Heart left ventricle (tissue), 16 donors: ENCODE measurements at places on chromosomes 5 and 9.

DNA sequence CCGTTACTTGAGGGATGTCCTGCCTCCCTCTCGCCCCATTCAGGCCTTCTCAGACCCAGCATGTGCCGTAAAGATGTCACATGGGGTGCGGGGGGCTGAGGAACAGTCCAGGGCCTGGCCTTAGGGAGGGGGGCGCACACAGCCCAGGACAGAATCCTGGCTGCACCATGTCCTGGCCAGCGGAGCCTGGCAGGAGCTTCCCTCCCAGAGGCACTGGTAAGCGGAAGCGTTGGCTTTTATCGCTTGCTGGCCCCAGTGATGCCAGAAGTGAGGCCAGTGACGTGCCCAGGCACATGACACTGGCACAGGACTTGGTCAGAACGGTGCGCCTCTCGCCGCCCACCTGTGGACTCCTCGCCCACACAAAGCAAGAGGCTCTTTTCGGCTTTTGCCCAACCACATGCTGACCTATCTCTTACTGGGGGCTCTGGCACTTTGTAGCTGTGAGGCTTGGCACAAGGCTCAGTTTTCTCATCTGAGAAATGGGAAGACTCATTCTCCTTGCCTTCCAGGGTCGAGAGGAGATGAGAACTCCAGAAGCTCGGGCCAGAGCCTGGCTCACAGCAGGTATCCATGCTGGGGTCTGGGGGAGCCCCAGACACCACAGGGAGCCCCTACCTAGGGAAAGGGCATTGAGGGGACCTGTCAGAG is 59.0 kb downstream of the LMX1B start:
- no peak for DNase-seq

DNA sequence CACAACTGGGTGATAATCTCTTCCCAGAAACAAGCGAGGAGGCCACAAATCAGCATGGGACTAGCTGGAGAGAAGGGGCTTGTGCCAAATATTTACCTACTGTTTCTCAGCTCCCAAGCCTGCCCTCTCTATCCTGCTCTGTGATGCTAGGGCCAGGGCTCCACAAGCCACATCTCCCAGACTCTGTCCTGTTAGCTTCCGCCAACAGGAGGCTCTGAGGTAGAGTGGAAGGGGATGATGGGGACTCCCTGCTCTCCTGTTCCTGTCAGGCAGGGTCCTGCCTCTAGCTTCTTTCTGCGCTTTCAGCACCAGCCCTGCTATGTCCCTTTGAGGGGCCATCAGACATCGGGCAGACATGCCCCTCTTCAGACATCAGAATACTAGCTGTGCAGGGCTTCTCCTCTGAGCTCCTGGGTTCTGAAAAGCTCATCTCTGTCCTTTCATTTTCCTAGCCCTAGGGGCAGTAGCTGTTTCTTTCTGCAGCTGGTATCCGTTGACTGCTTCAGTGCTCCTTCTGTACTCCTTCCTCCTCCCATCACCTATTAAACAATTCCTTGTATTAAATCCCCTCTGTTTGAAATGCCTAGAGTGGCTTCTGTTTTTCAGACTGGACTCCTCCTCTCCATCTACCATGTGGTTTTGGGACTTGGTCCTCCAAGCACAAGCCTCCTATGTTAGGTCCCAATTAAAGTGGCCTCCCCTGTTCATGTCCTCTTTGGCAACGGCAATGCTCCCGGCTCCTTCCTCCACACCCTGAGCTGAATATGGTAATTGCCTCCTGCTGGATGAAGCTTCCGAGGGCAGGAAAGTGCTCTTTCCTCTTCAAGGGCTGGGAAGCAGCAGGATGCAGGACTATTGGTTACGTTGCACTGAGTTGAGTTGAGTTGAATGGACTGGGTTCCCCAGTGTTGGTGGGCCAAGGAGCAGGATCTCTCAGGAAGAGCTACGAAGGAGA is 161.1 kb upstream of the TBC1D2 start:
- no peak for DNase-seq

GRCh38 chr5:57445006-57445704 is 37.5 kb downstream of the ACTBL2 start:
- no peak for DNase-seq

- no peak for DNase-seq
Measured at GRCh38 chr5:54990841-54991258, 5.5 kb upstream of the ESM1 start.

- no peak for DNase-seq
Measured at GRCh38 chr9:85700330-85700729, 41.4 kb downstream of the AGTPBP1 start.

GRCh38 chr9:125470189-125470588 is 208.6 kb downstream of the GAPVD1 start:
- DNase-seq = no peak

DNA sequence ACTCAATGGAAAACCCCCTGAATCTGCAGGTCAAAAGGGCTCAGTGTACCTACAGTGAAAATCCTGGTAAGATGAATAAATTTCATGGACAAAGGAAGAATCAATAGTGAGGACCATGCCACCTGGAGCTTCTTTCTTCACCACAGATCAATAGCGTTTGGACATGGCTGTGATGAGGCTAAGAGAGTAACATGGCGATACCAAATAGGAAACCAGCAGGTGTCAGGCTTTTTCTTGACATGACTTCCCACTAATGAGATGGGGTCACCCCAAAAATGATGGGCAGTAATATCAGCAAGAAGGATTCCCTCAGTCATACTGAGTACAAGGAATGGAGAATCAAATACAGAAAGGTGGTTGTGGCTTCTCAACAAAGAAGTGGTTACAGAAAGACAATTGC is 208.5 kb upstream of the PLPPR1 start:
- DNase-seq = no peak

DNA sequence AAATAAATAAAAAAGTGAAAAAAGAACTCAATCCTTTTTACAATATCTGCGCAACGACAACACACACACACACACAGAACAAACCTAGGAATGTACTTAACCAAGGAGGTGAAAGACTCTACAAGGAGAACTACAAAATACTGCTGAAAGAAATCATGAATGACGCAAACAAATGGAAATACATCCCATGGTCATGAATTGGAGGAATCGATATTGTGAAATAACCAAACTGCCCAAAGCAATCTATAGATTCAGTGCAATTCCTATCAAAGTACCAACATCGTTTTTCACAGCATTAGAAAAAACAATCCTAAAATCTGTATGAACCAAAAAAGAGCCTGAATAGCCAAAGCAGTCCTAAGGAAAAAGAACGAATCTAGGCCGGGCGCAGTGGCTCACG is 29.9 kb upstream of the NRARP start:
- no peak for DNase-seq
